ENCODE measurements at places on chromosomes 12 and 14. TPM values are rescaled to one million over a fixed set of nuclear protein-coding genes. Genes with fewer than 3 reads are reported as not detected.

DNA sequence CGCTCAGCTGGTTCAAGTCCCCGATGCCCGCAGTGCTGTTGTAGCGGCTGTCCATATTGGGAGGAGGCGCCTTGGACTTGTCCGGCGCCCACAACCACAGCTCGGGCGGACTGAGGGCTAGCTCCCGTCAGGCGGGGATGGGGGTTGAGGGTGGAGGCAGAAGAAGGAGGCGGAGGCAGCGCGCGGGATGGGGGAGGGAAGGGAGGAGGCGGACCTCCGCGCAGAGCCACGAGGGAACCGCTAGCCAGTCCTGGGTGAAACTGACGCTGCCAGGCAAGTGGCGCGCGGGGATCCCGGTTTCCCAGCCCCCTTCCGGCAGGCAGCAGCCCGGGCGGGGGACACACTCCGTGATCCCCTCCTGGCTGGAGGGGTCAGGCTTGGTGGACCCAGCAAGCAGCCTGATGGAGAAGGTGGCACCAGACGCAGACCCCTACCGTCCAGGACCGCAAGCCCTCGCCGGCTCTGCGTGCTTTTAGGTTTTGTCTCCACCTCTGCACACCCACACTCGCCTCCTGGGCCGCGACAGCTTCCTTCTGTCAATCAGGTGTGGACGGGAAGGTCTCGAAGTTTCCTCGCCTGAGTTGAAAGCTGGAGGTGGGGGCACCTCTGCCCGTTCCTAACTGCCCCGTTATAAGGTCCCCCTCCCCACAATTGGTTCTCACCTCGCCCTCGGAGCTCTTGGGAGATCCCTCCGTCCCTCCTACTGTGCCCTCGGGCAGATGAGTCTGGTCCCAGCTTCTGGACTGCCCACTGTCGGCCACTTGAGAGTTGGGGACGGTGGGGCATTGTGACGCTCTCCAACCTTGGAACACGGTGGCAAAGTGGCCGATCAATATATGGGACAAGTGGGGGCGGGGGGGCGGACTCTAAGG lies at the start of gene CPNE8:
Gene CPNE8 (minus strand): TSS at position 112 of the 872 bp plus-strand sequence. CDS start 57 bp downstream, at position 55.
- peak within 1 kb of the TSS; percentile 56 for H3K27ac ChIP-seq
- DNase-seq = peak; percentile 32
- H3K4me1 ChIP-seq = peaks cover 7% of the 10 kb centered on the region
- H3K36me3 ChIP-seq = no peaks in the 10 kb centered on the region
- H3K4me3 ChIP-seq = peak within 1 kb of the TSS; percentile 92
- H3K27me3 ChIP-seq = no peaks in the 10 kb centered on the region

GRCh38 chr12:113065126-113066007 lies 8.8 kb downstream of the DTX1 start:
- H3K36me3 ChIP-seq = no peaks in the 10 kb centered on the region
- H3K4me1 ChIP-seq = peaks cover 4% of the 10 kb centered on the region
- H3K27ac ChIP-seq = no peak overlapping the region

Gene PMEL
- total RNA-seq = not detected

DNA sequence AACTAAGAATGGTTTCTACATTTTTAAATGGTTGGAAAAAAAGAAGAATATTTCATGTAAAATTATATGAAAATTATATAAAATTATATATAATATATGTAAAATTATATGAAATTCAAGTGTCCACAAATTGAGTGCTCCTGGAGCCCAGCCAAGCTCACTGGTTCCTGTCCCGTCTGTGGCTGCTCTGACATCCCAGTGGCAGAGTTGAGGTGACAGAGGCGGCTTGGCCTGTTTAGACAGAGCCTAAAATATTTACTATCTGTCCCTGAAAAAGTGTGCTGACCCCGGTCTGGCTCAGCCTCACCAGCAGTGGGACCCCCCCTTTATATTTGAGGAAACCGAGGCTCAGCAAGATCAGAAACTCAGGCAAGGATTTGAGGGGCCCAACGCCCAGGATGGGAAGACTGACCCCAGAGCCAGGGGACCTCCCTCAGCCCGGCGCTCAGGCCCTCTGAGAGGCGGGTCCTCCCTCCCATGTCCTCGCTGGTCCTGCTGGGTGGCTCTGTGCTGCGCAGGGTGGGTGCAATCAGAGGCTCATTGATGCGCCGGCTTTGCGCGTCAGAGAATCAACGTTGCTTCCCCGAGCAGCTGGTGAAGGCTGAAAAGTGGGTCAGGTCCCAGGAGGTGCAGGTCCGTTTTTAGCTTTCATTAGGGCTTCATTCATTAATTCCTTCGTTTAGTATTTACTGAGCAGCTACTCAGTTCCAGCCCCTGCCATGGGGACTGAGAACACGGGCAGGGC lies 21.5 kb upstream of the BEGAIN start:
- no peak for DNase-seq
- H3K27me3 ChIP-seq = no peaks in the 10 kb centered on the region

DNA sequence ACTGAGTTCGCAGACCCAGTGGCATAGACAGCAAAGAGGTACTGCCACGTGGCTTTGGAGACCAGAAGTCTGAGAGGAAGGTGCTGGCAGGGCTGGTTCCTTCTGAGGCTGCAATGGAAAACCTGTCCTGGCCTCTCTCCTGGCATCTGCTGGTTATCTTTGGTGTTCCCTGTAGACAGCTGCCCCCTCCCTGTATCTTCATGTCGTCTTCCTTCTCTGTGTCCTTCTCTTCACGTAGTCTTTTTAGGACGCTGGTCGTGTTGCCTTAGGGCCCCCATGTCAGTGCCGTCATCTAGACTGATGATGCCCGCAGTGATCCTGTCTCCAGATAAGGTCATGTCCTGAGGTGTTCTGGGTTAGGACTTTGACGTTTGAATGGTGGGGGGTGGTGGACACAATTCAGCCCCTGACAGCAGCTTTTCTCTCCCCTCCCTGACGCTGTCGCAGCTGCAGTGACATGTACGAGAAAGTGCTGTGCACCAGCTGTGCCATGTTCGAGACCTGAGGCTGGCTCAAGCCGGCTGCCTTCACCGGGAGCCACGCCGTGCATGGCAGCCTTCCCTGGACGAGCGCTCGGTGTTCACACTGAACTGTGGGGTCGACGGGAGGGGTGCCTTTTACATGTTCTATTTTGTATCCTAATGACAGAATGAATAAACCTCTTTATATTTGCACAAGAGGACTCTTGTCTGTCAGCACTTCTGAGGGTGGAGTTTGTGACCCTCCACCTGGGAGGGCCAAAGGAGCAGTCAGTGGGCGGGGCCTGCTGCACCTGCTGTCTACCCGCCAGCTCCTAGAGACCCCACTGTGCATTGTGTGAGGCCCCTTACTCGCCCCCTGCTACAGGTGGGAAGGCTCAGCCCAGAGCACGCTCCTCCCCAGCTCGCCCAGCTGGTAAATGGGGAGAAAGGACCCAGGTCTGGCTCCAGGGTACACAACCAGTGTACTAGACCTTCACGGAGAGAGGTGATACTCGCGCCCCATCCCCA lies 6.3 kb downstream of the SIVA1 start:
- no peaks in the 10 kb centered on the region for H3K27me3 ChIP-seq
- H3K4me1 ChIP-seq = peaks cover 4% of the 10 kb centered on the region
- H3K27ac ChIP-seq = no peak overlapping the region
- H3K4me3 ChIP-seq = no peak overlapping the region

- peak; percentile 16 for DNase-seq
- H3K4me1 ChIP-seq = peaks cover 55% of the 10 kb centered on the region
- no peaks in the 10 kb centered on the region for H3K36me3 ChIP-seq
- peak overlapping the region; percentile 97 for H3K27ac ChIP-seq
Observed at GRCh38 chr12:47360771-47361388, 281.1 kb upstream of the AMIGO2 start.

Measured in T-cell (primary cell).